ENCODE measurements at places on chromosomes 6 and 20.

DNA sequence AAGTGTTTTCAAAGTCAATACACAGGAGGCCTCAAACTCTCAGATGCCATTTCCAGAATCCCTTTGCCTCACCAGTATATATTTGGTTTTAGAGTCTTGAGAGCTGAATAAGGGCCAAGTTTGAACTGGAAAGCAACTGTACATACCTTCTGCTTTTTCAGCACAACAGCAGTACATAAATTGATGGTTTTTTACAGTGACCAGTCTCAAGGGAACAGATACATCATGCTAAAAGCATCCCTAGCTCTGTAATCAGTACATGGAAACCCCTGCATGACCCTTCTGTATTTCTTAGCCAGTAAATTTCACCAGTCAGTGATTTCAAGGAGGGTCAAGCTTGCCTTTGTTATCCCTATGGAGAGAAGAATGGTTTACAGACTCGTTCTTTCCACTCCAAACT lies 40.6 kb upstream of the ECHDC1 start:
- DNase-seq: no peak

GRCh38 chr6:74480561-74480960 lies 725.3 kb downstream of the COL12A1 start:
- DNase-seq: no peak

- no peak for DNase-seq
Observed at GRCh38 chr20:60680554-60680953, 571.5 kb upstream of the CDH4 start.

DNA sequence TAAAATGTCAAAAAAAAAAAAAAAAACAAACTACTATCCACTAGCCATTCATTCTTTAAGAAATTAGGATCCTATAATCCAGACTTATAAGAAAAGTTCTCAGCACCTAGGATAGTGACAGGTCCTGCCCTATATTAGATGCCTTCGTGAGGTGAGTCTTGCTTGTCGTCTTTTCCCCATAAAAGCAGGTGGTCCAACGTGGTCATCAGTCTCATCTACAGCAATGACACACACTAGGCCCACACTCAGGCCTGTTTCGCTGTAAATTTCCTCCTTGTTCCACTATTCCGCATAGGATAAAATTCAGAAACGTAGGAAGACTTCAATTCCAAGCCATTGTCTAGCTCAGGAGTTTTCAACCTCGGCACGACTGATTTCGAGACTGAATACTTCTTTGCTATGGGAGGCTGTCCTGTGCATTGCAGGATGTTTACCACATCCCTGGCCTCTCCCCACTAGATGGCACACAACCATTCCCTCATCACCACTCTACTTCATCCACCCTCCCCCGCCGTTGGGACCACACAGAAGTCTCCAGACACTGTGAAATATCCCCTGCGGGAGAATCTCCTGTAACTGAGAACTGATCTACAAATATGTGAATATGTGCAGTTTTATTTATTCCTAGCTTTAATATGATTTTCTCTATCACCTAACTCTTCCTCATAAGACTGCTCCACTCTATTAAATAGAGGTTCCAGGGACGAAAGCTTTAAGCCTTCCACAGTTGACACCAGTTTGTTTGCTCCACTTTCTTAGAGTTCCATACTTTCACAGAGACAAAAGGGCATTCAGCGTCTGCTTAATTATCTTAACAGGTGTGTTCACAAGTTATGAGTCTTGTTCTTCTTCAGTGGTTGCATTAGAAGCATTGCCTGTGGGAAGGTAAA lies 346.3 kb downstream of the BMP2 start:
- no peak for DNase-seq

- no peak for DNase-seq
Observed at GRCh38 chr6:148888856-148889255, 142.0 kb downstream of the UST start.

GRCh38 chr6:22690446-22690845 lies 121.1 kb downstream of the HDGFL1 start:
- DNase-seq: no peak

GRCh38 chr6:1739680-1740079 lies 130.0 kb downstream of the FOXC1 start:
- DNase-seq: no peak

- no peak for DNase-seq
Observed at GRCh38 chr6:125041740-125042459, 79.7 kb downstream of the RNF217 start.

DNA sequence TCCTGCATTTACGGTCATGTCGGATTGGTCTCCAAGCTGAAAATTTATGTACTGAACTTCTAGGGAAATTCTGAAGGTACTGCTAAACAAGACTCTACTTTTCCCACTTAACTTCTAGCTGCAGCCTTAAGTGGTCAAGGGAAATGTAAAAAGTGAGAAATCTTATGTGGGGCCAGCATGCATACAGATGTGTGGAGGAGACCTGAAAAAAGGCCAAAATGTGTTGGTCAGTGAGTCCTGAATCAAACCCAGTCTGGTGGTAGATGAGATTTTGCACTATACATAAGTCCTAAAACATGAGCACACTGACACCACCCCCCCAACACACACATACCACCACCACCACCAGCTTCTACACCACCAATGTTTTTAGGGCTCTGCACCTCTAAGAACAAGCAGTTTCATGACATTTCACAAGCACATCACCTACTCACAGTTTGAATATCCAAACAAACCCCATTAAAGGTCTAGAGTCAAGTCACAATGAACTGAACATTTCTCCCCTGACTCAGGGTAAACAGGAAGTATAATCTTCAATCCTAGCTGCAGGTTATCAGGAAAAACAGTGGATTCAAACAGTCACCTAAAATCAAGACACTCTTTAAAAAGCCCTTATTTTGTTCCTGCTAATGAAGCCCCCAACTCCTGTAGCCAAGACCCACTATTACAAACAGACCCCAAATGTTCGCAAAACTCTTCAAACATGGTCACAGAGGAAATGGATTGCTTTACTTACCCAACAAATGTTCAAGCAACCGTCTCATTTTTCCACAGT lies 1.6 kb downstream of the ZMYND8 start:
- no peak for DNase-seq

DNA sequence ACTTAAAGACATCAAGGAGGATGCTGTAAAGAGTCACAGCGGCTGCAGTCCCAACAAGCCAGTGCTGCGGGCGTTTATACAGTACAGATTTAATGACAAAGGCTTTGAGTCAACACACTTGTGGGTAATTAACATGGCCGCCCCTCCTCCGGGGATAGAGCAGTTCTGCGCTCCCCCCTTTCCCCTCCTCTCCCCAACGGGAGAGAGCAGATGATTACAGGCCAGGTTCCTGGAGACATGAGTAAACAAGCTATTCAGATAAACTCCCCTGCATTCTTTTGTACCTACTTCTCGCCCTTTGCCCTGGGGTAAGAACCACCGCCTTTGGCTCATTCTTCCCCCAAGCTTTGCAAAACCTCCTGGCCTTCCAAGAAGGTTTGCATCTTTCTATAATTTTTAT lies 23.6 kb upstream of the FABP7 start:
- DNase-seq: no peak

- DNase-seq: no peak
Observed at GRCh38 chr6:87699576-87699975, 2.5 kb downstream of the AKIRIN2 start.

- DNase-seq: no peak
Observed at GRCh38 chr6:80254716-80255115, 148.2 kb downstream of the BCKDHB start.

DNA sequence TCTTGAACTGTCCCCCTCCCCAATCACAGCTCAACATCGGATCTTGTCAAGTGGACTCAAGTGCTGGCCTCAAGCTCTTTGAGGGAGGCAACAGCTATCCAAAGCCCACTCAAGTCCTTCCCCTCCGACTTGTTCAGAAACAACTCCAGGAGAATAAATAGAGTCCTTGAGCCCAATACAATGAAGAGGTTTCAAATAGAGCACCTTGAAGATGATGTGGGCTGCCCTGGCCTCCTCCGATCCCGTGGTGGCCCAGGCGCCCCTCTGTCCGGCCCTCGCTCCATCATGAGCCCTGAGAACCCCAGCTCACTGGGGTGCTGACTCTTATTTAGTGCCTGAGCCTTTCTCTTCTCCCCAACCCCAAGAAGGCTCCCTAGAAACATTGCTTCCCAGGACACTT lies 164.3 kb upstream of the PMEPA1 start:
- no peak for DNase-seq

- DNase-seq: no peak
Observed at GRCh38 chr6:112466373-112467151, 119.4 kb downstream of the RFPL4B start.

- DNase-seq: no peak
Observed at GRCh38 chr6:13066050-13066449, 262.3 kb downstream of the TBC1D7 start.

- DNase-seq: no peak
Observed at GRCh38 chr20:51434580-51435247, 107.8 kb downstream of the NFATC2 start.

- DNase-seq: no peak
Observed at GRCh38 chr6:124870611-124871459, 91.4 kb upstream of the RNF217 start.

GRCh38 chr20:2108498-2108897 lies 6.9 kb downstream of the STK35 start:
- no peak for DNase-seq

- no peak for DNase-seq
Observed at GRCh38 chr6:150185732-150186117, 42.9 kb downstream of the PPP1R14C start.

- no peak for DNase-seq
Observed at GRCh38 chr6:89328976-89329375, 13.9 kb upstream of the GABRR2 start.

DNA sequence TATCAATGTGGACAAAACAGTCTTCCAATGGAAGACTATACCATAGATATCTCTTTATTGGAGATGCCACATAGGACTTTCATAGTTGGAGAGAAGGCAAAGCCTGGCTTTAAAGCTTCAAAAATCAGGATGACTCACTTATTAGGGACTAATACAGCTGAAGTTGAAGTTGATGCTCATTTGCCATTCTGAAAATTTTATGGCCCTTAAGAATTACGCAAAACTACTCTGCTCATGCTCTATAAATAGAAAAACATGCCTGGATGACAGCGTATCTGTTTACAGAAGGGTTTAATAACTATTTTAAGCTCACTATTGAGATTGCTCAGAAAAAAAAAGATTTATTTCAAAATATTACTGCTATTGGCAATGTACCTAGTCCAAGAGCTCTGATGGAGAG lies 155.5 kb upstream of the DST start:
- no peak for DNase-seq

- no peak for DNase-seq
Observed at GRCh38 chr6:151630991-151631655, 137.3 kb downstream of the CCDC170 start.

DNA sequence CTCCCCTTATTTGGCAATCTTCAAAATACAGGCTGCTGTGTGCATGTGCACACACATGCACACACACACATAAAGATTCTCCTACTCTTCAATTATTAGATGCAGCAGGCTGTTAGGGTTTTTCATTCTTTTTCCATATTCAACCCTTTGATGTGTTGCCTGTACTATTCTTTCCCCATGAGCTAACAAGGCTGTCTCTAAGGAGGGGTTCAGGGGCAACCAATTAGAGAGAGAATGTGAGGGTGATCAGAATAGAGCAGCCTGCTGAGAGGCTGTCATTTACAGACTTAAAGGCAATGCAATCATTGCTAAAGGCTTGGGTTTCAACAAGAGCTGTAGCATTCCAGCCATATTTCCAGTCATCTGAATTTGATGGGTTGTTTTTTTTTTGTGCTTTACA lies 467.4 kb upstream of the ID4 start:
- DNase-seq: no peak

- DNase-seq: no peak
Observed at GRCh38 chr6:1502041-1502440, 107.7 kb upstream of the FOXC1 start.

- no peak for DNase-seq
Observed at GRCh38 chr6:158939255-158940159, 60.5 kb downstream of the RSPH3 start.

- DNase-seq: no peak
Observed at GRCh38 chr6:135465307-135465706, 32.2 kb downstream of the AHI1 start.

GRCh38 chr6:87830907-87831306 lies 128.9 kb upstream of the AKIRIN2 start:
- DNase-seq: no peak

DNA sequence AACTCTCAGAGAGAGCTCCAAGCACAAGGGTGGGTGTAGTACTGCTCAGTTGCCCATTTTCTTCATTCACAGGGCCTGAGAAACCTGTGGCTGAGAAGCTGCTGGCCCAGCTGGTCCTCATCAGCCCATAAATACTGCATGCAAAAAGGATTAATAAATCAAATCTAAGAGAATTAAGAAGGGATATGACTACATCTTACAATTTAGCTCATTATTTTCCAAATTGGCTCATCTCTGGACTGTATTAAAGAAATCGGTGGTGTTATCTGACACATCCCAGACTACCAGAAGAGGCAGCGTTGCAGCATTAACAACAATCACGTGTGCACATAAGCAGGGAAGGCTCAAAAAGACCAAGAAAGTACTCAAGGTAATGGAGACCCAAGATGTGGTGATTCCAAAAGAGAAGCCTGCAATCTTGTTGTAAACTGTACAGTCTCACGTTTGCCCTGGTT lies 90.7 kb downstream of the CD24 start:
- no peak for DNase-seq

GRCh38 chr6:119880840-119881239 lies 531.3 kb upstream of the MAN1A1 start:
- no peak for DNase-seq

- no peak for DNase-seq
Observed at GRCh38 chr6:123888771-123889513, 85.3 kb downstream of the NKAIN2 start.

DNA sequence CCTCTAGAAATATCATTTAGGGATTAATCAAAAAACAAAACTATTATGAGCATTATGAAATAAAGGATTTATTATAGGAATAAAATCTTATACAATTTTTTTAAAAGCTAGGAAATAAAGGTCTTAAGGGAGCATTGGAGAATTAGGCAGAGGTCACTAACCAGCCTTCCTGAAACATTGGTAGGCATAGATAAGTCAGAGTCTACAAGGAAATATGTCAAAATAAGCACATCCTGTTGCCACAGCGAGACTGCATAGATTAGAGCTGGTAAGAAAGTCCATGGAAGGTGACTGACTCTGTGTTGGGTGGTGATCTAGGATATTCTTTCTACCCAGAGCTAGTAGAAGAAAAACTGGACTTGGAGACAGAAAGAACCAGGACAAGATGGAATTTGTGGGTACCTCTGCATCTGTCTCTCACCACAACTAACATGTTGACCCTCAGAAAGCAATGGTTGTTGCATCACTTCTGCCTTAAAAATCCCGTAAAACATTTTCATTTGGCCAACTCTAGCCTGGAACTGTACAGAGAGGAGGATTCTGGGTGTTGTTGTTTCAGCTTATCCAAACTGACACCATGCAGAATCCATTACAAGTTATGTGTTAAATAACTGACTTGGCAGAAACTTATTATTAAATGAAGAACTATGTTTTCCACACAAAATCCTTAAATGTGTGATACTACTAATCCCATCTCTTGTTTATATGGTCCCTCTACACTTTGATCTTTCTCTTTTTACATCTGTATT lies 77.1 kb downstream of the FBXO5 start:
- no peak for DNase-seq

Measured in stimulated activated CD8-positive, alpha-beta memory T cell treated with anti-CD3 and anti-CD28 coated beads, Interleukin-7, amount 100 ng/mL, for 1 hour (primary cell).